SHP77 treated with DMSO at 0.1 percent for 48 hours (cell line): ENCODE measurements at places on chromosomes 16 and 17.

DNA sequence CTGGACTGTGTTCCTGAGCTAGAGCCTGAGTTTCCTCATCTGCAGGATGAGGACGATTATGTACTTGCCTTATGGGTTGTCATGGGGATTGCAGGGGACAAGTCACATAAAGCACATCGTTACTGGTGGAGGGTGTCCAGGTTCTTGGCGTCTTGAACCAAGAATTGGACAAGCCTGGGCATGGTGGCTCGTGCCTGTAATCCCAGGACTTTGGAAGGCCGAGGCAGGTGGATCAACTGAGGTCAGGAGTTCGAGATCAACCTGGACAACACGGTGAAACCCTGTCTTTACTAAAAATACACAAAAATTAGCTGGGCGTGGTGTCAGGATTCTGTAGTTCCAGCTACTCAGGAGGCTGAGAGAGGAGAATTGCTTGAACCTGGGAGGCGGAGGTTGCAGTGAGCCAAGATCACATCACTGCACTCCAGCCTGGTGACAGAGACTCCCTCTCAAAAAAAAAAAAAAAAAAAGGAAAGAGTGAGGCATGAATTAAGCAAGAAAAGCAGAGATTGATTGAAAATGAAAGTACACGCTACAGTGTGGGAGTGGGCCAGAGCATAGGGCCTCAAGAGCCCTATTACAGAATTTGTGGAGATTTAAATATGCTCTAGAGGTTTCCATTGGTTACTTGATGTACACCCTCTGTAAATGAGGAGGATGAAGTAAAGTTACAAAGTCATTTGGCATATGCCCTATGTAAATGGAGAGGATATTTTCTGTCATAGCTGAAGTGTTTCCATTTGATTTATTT, 30.7 kb downstream of the ADGRG5 start:
- DNase-seq, result no peak

- no peak for DNase-seq
These were observed 9.9 kb downstream of the PER1 start for GRCh38 chr17:8142158-8142886.

DNA sequence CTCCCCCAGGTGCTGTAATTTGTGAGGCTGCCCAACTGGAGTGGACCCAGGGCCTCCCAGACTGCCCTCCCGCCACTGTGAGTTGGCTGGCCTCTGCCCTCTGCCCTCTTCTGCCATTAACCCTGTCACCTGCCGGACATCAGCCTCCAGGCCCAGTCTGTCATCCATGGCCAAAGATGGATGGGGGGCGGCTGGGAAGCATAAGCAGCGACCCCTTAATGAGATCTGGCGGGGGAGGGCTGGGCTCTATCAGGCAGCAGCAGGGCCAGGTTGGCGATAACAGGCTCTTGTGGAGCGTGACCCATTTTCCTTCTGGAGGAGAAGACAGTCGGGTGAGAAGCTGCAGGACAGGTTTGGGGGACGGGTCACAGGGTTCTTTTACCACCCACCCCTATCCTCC, 25.3 kb downstream of the CDK5RAP3 start:
- DNase-seq, result no peak

- no peak for DNase-seq
These were observed 5.1 kb downstream of the GGA2 start for GRCh38 chr16:23505180-23505665.

GRCh38 chr17:8116776-8117175, 1.5 kb downstream of the ALOXE3 start:
- no peak for DNase-seq

DNA sequence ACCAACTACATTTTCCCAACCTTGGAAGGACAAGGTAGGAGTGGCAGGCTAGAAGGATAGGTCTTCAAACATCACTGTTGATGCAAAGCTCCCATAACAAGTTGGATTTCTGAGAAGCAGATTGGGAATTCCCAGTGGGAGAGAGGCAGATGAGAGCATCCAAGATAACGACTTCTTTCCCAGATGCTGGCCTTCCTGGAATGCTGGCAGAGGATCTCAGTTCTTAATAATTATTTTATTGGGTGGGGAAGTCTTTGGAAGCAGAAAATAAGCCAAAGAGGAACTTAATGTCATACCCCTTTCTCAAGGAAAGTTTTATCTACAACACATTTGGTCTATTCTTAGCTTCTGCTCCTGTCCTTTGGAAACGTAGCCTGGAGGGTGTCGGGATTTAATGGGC, 64.5 kb downstream of the MPRIP start:
- no peak for DNase-seq
